ENCODE measurements at places on chromosomes 6 and 20.

GRCh38 chr6:18485660-18486435 is 98.7 kb downstream of the RNF144B start:
- no peak for DNase-seq

DNA sequence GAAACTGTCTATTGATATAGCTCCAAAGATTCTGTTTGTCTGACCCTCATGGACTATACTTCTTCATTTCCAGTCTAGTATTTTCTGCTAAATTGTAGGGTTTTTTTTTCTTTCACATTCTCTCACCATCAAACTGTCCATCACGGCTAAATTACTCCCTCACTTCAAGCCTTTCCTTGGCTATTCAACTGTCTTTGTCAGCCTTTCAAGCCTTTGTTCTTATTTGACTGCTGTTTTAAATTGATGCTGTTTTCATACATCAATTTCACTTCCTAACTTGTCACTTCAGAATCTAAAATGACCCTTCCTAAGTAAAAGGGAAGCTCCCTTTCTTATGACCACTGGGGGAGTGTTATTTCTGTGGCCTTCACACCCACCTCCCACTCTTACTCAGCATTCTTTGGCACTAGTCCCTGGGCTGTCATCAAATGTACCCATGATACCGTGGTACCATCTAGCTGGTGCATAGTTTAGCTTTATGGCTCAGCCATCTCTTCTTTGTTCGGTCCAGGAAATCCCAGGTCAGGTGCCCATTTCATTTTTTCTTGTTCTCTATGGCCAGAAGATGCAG is 8.6 kb downstream of the GJA1 start:
- no peak for DNase-seq

GRCh38 chr20:32583581-32584070 is 1.5 kb downstream of the NOL4L start:
- DNase-seq, result no peak

- DNase-seq, result no peak
Observed at GRCh38 chr20:49697071-49697470, 16.6 kb downstream of the B4GALT5 start.

DNA sequence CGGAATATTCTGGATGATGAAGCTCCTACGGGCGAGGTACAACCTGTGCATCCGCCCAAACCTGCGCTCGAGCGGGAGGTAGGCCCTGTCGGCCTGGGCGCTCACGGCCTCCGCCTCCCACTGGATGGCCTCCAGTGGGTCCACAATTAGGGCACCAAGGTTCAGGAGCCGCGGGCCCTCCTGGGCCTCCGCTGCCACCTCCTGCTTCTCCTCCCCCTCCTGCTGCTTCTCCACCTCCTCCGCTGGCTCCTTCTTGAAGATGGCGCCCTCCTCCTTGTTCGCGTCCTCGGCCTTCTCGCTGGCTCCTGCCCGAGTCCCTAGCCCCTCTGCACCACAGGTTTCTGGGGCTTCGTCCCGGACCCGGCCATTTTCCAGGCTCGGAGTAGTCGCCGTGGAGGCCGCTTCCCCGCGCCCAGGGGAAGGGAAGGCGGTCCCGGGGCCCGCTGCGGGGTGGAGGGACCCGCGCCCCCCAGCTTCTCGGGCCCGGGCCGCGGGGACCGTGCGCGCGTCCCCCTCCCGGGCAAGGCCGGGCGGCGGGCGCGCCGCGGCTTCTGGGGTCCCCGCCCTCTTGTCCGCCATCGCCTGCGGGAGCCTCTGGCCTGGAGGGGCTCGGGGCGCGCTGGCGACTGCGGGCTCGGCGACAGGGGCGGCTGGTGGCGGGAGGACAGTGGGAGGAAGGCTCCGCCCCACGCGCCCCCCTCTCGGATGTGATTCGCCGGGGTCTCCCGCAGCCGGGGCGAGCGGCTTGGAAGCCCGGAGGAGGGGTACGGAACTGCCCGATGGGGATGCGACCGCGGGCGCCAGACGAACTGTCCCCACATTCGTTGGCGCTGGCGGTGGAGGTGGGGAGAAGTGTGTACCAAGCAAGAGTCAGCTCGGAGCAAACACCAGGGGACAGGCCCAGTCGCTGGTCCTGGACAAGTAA is 17.6 kb downstream of the PLAGL2 start:
- DNase-seq, result no peak

DNA sequence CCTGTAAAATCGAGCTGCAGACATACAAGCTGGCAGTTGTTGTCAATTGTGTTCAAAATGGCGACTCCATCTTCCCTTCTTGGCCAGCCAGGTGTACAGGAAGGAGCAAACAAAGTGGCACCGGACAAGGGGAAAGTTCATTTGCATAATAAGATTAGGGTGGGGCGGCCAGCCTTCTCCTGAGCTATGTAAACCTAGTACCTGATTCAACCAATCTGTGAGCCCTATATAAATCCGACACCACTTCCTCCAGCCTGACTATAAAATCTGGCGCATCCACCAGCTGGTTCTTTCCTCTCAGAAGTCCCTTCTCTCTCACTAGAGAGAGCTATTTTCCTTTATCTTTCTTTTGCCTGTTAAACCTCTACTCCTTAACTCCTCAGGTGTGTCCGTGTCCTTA is 8.1 kb upstream of the HBS1L start:
- DNase-seq, result no peak

GRCh38 chr6:21031182-21031581 is 496.9 kb downstream of the CDKAL1 start:
- DNase-seq, result no peak

GRCh38 chr20:21554376-21554890 is 40.6 kb upstream of the NKX2-2 start:
- DNase-seq, result no peak

- no peak for DNase-seq
Observed at GRCh38 chr20:38855356-38855755, 49.9 kb downstream of the PPP1R16B start.

DNA sequence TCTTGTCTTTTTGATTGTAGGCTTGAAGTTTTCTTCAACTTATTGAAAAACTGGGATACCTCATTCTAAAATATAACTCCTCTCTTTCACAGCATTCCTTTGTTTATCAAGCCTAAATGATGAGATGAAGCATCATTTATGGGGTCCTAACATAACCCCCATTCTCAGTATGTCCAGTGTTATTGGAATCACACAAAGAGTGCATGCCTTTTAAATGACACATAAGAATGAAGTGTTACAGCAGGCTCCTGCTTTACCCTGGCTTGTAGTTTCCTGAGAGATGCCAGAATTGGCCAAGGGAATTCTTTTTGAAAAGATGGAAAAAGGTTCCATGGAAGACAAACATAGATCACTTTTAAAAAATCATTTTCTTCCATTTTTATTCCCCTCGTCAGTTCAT is 502.4 kb downstream of the BCKDHB start:
- no peak for DNase-seq

DNA sequence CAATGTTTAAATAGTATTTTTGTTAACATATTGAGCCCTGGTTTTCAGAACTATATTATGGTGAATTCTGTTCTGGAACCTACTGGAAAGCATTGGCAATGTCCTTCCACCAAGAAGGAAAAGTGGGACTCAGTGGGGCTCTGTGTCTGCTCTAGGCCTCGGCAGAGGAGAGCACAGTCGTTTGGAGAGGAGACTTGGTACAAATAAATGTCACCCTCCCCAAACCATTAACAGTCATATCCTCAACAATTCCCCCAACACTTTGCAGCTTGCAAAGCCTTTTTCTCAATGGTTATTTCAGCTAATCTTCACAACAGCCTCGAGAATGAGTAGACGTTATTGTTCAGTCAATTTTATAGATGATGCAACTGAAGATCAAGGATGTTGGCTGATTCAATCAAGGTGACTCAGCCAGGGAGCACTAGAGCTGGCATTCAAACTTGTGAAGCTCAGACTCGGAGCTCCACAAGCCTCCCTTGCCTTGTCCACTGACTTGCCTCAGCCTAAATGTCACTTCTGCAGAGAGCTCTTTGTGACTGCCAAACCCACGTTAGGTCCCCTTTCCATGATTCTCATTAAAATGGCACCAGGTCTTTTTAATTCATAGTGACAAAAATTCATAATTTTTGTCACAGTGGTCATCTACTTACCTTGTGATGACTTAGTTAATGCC is 60.6 kb downstream of the TOX2 start:
- DNase-seq, result no peak

DNA sequence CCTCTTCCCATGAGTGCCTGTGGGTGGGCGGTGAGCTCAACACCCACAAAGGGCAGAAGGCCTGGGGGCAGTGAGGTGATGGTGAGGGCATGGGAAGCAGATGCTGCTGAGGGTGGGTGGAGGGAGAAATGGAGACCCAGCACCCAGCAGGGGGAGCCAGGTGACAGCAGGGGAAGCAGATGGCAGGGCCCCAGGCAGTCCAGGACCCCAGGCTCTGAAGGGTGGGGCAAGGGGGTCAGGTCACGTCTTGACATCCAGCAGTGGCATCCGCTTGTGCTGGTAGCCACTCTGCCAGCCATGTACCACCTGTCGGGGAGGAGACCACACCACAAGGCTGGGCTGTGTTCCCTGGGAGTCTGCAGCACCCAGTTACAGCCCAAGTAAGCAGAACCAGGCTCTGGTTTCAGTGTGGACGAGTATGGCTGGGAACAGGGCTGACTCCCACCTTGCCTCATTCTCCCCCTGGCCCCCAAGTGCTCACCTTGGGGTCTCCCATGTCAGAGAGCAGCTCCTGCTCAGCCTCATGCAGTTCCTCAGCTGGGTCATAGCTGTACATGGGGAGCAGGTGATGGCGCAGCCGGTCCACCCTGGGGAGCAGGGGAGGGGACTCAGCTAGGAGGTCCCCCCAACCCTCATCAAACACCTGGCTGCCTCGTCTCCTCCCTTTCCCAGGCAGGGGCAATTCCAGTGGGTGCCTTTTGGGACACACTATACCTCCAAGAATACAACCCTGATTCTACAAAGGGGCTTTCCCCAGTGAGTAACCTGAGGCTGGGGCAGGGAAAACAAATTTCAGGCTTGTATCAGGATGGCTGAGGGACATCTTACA is 2.0 kb downstream of the SMIM29 start:
- no peak for DNase-seq

DNA sequence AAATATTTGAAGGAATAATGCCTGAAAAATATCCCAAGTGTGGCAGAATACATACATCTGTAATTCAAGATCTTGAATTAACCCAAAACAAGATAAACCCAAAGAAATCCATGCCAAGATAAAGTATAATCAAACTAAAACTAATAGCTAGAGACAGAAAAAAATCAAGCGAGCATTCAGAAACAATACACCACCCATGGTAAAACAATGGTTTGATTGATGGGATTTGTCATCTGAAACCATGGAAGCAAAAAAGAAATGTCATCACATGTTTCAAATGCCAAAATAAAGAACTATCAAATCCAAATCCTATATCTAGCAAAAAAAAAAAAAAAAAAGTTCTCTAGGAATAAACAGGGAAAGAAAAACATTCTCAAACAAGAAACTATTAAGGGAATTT is 5.1 kb upstream of the DEFB127 start:
- DNase-seq, result no peak

- DNase-seq, result no peak
Observed at GRCh38 chr20:58313396-58313795, 3.9 kb downstream of the RAB22A start.

- DNase-seq, result no peak
Observed at GRCh38 chr20:59630526-59630925, 26.2 kb downstream of the PHACTR3 start.

GRCh38 chr20:63061051-63061770 is 54.4 kb upstream of the BHLHE23 start:
- DNase-seq, result no peak

DNA sequence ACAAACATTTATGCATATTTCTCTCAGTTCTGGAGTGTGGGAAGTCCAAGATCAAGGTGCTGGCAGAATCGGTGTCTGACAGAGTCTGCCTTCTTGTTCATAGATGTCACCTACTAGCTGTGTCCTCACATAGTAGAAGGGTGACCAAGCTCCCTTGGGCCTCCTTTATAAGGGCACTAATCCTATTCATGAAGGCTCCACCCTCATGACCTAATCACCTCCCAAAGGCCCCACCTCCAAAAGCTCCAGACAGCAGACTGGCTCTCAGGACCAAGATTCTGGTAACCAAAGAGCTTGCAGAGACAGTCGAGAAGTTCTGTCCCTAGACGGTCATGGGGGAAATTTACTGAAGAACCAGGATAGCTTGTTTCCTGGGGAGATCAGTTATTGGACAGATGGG is 139.1 kb downstream of the COL9A1 start:
- DNase-seq, result no peak

- no peak for DNase-seq
Observed at GRCh38 chr20:54680439-54680838, 205.0 kb downstream of the DOK5 start.

DNA sequence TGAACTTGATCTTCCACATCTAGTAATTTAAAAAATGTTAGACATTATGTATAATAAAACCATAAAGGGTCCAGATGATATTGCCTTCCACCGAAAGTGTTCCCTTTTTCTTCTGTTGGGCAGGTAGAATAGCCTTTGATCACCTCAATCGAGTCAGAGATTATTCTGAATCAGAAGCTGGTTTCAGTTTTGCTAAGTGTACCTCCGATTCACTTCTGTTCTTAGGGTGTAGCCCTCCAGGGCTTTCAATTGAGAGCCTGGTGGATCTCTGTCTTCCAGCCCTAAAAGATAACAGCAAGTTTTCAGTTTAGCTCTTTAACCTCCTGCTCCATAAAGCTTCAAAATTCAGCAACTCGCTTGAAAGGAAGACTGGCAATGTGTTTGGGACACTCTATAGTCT is 21.1 kb upstream of the AIG1 start:
- DNase-seq, result no peak

GRCh38 chr6:44138717-44139350 is 11.5 kb downstream of the TMEM63B start:
- no peak for DNase-seq

GRCh38 chr6:15730922-15731321 is 68.1 kb upstream of the DTNBP1 start:
- no peak for DNase-seq

DNA sequence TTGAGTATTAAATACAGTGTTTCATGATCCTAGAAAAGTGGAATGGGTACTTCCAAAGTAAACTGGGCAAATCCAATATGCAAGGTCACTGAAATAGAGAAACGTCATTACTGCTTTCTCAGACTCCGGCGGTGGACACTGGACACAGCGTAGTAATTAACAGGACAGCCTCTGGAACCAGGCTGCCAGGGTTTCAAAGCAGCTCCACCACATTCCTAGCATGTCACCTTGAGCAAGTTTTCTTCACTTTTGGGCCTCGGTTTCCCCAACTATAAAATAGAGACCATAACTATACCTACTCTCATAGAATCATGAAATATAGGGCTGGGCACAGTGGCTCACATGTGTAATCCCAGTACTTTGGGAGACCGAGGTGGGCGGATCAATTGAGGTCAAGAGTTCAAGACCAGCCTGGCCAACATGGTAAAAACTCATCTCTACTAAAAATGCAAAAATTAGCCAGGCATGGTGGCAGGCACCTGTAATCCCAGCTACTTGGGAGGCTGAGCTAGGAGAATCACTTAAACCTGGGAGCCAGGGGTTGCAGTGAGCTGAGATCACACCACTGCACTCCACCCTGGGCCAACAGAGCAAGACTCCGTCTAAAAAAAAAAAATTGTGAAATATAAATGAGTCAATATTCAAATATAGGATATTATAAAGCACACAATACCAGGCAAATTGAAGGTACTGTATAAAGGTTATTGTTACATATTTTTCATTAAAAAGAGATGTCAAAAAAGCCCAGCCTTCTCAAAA is 24.9 kb downstream of the ARHGAP18 start:
- DNase-seq, result no peak
